ENCODE measurements at places on chromosomes 1 and 21.

DNA sequence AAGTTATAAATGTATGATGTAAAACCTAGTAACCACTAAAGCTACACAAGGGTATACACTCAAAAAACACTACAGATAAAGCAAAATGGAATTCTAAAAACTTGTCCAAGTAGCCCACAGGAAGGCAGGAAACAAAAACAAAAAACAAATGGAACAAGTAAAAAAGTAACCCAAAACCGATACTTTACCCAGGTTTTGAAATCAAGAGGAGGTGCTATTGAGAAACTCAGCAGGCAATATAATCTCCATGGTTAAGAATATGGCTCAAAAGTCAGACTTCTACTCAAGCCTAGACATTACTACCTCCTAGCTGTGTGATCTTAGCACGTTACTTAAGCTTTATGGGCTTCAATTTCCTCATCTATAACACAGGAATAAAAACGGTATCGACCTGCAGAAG is 13.3 kb downstream of the RBBP5 start:
- no peak for DNase-seq

DNA sequence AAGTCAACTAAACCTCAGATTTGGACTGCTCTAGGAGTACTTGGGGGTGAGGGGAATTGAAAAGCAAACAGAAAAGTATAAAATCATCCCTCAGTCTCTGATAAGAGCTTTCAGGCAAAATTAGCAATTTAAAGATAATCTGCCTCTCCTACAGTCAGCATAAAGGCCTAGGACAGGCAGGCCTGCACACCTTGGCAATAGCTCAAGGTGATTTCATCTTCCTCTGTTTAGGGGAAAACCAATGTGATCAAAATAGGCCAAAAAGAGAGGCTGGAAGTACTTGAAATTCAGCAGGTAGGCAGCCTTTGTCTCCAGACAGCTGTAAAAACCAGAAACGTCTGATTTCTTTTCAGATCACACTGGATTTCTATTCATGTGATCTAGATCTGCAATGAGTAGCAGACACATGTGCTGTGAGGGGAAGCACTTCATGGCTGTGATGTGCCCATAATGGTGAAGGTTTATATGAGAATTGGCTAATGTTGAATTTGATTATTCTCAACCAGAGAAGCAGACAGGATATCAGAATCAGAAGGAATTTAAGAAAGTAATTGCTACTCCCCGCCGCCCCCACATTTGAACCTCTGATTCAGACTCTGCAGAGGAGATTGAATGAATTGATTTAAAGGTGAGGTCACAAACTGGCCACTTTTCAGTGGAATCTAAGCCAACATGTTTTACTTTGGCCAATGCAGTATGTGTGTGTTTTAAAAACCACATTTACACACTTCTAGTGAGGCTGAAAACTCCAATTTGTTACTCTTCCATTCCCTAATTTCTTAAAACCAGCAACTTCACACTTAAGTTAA is 45.8 kb upstream of the DNASE2B start:
- DNase-seq = no peak

DNA sequence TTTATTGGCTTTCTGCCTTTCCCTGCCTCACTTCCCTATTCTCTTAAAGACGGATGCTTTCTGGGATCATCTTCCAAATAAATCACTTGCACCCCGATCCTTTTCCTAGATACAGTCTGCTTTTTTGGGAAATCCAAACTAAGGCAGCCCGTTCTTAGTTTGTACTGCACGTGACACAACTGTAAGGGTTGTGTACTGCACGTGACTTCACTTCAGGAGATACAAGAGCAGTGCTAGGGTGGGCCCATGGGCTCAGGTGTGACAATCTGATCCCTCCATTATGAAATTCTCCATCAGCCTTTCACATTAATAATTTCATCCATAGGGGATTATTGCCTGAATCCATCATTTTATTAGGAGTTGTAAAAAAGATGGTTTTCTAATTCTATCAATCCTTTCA is 33.8 kb upstream of the SPOCD1 start:
- no peak for DNase-seq

DNA sequence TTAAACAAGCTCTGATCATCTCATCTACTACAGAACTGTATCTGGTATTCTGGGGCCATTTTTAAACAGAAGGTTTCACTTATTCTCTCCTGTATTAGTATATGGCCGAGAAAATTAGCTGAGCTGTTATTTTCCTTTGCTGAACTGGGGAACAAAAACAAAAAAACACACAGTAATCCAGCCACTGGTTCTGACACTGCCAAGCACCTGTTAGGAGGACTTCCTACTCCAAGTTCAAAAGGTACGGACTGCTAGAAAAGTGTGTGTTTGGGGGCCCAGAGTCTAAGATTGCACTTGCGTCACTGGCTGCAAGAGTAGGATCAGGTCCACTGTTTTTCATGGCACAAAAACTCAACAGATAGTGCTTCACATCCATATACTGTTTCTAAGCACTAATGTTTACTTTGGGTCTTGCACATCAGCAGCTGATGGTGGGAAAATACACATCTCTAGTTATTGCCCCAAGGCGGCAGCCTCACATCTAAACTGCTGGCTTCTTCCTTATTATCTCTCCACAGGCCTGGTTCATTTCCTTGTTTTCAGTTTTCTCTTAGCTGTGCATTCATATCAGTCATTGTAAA is 226.1 kb downstream of the FGGY start:
- no peak for DNase-seq

- no peak for DNase-seq
These were observed 5.0 kb upstream of the PLXNA2 start for GRCh38 chr1:208248991-208249696.

- DNase-seq = no peak
These were observed 11.4 kb downstream of the RASSF5 start for GRCh38 chr1:206518743-206519142.

GRCh38 chr1:211522804-211523203 is 30.8 kb upstream of the RD3 start:
- no peak for DNase-seq

DNA sequence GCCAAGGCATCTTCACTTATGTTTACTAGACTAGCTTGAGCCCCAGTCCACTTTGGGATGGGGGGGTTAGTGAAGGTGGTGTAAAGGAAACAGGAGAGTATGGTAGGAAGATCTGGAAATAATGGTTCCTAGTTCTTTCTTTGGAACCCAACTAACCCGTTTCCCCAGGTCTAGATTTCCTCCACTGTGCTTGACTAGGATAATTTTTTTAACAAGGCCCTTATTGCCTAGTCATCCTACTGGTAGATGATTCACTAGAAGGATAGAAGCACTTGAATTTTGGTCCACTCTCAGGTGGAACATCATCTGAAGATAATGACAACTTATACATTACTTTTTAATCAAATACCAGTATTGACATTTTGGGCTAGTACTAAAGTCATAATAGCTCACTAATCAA is 45.9 kb upstream of the MYOCOS start:
- DNase-seq = no peak

DNA sequence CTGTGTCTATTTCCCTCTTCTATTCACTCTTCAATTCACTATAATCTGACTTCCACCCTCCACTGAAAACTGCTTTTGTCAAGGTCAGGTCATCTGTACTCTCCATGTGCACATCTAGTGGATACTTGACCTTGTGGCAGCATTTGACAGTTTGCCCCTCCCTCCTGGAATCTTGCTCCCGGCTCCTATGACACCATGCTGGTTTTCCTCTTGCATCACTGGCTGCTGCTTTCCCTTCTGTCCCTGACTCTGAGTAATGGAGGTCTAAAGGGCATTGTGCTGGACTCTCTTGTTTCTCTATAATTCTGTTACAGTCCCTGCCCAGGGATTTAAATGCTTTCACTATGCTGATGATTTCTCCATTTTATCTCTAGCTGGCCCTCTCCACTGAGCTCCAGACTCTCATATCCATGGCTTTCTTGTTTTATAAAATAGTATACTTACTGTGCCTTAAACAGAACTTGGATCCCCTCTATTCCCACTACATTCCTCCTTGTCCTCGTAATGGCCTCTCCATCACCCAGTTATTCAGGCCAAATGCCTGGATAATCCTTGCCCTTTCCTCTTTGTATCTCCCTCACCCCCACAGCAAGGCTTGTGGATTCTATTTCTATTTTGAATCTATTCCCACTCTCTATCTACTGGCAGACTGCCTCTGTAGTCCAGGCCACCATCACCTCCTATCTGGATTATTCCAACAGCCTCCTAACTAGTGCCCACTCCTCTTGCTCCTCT is 36.8 kb upstream of the PODN start:
- DNase-seq = no peak

DNA sequence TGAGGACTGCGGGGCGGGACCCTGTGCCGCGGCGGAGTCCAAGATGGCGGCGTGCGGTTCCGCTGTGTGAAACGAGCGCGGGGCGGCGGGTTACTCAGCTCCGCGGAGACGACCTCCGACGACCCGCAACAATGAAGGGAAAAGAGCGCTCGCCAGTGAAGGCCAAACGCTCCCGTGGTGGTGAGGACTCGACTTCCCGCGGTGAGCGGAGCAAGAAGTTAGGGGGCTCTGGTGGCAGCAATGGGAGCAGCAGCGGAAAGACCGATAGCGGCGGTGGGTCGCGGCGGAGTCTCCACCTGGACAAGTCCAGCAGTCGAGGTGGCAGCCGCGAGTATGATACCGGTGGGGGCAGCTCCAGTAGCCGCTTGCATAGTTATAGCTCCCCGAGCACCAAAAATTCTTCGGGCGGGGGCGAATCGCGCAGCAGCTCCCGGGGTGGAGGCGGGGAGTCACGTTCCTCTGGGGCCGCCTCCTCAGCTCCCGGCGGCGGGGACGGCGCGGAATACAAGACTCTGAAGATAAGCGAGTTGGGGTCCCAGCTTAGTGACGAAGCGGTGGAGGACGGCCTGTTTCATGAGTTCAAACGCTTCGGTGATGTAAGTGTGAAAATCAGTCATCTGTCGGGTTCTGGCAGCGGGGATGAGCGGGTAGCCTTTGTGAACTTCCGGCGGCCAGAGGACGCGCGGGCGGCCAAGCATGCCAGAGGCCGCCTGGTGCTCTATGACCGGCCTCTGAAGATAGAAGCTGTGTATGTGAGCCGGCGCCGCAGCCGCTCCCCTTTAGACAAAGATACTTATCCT is 430 bp downstream of the RBM15 start:
- DNase-seq = no peak

DNA sequence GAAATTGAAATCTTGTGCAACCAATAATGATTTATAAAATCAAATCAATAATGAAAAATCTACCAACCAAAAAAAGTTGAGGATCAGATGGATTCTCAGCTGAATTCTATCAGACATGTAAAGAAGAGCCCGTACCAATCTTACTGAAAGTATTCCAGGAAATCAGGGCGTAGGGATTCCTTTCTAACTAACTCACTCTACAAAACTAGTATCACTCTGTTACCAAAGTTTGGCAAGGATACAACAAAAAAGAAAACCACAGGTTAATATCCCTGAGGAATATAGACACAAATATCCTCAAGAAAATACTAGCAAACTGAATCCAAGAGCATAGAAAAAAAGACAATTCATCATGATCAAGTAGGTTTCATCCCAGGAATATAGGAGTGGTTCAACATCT is 52.8 kb upstream of the ADGRL4 start:
- DNase-seq = no peak

DNA sequence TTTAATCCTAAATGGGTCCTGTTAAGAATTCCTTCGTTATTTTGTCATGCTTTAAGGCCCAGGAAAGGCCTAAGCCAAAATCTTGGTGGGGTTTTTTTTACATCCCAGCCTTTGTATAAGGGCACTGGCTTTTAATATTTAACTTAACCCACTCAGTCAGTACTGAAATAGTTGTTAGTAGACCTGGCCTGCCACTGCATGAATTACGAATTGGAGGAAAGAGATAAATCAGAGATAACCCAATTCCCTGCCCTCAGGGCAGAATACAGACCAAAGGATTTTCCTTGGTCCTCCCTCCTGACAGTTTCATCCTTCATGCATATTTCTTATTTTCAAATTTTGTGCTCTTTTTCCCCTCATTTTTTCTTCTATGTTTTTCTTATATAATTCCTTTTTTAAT is 193.0 kb downstream of the FASLG start:
- no peak for DNase-seq

GRCh38 chr1:165408518-165408917 is 36.4 kb downstream of the RXRG start:
- no peak for DNase-seq

GRCh38 chr1:86505564-86505902 is 36.8 kb downstream of the CLCA1 start:
- DNase-seq = no peak

DNA sequence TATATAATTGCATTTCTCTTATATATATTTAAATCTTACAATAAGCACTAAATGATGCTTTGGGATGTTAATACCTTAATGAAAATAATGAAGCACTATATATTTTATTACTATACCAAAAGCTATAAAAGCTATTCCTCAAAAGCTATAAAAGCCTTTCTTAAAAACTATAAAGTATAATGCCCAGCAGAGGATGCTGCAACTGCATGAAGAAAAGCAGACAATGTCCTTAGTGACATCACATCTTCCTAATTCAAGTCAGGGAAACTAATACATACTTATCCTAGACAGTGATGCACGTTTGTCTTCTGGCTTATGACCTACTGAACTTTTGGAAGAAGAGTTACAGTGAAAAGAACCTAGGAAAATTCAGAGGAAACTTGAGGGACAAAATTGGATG is 13.6 kb upstream of the C1orf185 start:
- no peak for DNase-seq

GRCh38 chr1:236341298-236341697 is 52.8 kb upstream of the EDARADD start:
- no peak for DNase-seq

DNA sequence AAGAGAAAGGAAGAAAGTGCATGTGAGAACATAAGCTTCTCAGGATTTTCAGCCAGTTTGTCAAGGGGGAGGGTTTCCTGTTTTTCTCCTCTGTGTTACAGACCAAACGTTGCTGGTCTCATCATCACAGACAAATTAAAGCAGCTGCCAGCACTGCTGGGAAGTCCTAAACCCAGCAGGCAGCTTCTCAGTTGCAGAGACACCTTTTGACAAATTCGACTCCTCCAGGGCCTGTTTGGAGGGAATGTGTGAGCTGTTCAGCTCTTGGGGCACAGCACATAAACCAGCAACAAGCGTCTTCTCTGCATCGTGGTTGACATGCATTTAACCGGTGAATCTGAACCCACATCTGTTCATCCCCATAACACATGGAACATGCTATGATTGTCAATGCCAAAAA is 454.6 kb upstream of the RUNX1 start:
- DNase-seq = no peak

GRCh38 chr1:199226163-199226562 is 587.3 kb downstream of the PTPRC start:
- no peak for DNase-seq

- no peak for DNase-seq
These were observed 17.3 kb downstream of the NOC2L start for GRCh38 chr1:941588-942383.

- no peak for DNase-seq
These were observed 105.8 kb downstream of the EDEM3 start for GRCh38 chr1:184648856-184649201.

- no peak for DNase-seq
These were observed 150.1 kb upstream of the SOD1 start for GRCh38 chr21:31509194-31510017.
